Kidney (tissue), 22 donors: ENCODE measurements at places on chromosomes 2 and 18. TPM values are rescaled to one million over a fixed set of nuclear protein-coding genes. Genes with fewer than 3 reads are reported as not detected.

The STRN gene
- polyA plus RNA-seq: 3.7 TPM

DNA sequence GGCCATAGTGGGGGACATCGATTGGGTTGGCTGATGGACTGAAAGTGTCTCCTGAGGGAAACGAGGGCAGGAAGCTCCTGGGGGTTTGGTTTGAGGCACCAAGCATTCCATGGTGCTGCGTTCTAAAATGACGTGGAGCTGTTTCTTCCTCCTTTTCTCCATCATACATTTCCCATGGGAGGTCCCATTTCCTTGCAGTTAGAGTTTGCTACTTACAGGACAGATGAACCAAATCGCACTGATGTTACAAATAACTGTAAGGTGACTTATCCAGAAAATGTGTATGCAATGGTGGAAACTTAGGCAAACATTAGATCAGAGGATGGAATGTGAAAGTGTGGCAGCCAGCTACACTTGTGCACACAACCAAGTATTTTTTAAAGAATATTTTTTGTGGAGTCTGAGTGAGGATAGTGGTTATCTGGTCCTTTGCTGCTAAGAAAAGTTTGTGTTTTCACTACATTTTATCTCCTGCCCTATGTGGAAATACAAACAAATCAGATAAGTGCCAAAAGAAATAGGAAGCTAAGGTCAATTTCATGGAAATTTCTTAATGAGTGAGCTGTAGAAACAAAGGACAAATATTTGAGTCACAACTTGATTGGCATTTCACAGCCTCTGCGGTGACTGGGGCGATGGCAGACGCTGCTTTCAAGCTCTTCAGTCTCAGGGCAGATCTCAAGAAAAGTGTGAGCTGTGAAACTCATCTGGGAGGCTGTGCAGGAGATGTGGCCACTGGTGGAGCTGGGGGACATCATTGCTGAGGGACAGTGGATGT is 256.2 kb downstream of the TSN start:
- no peaks in the 10 kb centered on the region for H3K36me3 ChIP-seq
- no peaks in the 10 kb centered on the region for H3K4me1 ChIP-seq
- H3K27me3 ChIP-seq: no peaks in the 10 kb centered on the region

The TM4SF20 gene
- not detected for polyA plus RNA-seq

DNA sequence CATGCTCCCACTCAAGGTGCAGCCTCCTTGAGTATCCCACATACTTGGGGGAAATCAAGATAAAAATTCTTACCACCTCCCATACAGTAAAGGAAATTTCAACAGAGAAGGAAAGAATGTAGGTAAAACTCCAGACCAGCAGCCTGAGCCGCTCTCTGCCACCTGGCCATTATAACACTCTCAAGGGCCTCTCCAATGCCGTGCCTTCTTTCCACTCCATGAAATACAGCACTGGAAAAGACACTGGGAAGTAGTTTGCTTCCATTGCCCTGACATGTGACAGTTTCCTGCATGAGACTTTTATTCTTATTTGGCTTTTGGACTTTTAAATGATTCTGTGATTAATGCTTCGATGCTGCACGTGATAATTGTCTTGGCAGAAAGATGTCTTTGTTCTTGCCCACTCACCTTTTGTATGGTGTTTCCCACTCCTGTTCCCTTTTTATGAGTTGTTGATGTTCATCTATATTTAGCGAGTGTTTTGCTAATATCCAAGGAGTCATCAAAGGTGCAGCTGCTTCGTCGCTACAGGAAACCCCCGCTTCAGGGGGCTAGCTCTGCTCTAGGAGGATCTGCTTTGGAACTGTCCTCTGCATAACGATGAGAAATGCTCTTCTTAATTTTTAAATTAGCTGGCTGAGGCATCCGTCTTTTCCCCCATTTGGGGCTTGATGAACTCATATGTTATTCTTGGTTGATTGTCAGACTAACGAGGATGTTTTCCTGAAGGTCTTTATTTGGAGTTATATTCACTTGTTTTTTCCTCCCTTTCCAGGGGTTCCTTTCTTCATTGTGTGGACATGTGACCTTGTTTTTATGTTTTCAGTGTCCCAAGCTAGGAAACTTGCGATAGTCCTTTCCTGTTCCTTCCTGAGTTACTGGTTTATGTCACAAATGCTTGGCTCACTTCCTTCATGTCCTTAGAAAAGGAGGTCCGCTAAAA is 179.4 kb downstream of the TXNL1 start:
- no peaks in the 10 kb centered on the region for H3K27me3 ChIP-seq
- H3K4me3 ChIP-seq: no peak overlapping the region
- no peak for DNase-seq
- H3K4me1 ChIP-seq: no peaks in the 10 kb centered on the region
- H3K36me3 ChIP-seq: no peaks in the 10 kb centered on the region
- H3K27ac ChIP-seq: no peak overlapping the region

- no peak overlapping the region for H3K4me3 ChIP-seq
- no peak overlapping the region for H3K27ac ChIP-seq
- no peaks in the 10 kb centered on the region for H3K4me1 ChIP-seq
- H3K36me3 ChIP-seq: no peaks in the 10 kb centered on the region
These were observed 153.0 kb downstream of the TMEM247 start for GRCh38 chr2:46632349-46632748.

DNA sequence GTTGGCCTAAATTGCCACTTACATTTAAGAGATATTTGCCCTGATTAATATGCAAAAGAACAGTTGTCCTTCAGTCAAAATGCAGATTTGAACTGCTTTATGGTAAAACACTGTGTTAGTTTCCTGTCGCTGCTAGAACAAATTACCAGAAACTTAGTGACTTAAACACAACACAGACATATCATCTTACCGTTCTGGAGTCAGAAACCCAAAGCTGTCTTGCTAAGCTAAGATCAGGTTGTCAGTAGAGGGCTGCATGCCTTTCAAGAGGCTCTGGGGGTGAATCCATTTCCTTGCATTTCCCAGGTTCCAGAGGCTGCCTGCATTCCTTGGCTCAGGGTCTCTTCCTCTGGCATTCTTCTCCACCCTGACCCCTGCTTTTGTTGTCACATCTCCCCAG is 149.5 kb downstream of the FAM161A start:
- H3K27ac ChIP-seq: no peak overlapping the region
- peaks cover 5% of the 10 kb centered on the region for H3K4me1 ChIP-seq
- H3K4me3 ChIP-seq: no peak overlapping the region
